ENCODE measurements at places on chromosomes 4 and X.

DNA sequence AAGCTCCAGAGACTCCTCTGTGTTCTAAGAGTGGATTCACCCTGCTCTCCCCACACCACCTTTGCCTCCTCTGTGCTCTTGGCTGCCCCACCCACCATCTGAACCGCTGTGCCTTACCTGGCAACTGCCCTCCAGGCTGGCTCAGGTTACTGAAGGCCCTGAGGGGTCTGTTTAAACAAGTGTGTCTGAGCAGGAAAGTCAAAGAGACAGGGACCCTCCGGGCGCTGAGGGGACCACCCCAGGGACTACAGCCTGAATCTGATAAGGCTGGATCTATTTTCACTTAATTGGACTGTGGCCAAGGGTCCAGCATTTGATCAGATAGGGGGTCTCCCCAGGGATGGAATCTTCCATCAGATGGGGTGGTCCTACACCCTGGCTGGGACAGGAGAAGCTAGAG lies 10.4 kb upstream of the MSX1 start:
- no peak for DNase-seq

DNA sequence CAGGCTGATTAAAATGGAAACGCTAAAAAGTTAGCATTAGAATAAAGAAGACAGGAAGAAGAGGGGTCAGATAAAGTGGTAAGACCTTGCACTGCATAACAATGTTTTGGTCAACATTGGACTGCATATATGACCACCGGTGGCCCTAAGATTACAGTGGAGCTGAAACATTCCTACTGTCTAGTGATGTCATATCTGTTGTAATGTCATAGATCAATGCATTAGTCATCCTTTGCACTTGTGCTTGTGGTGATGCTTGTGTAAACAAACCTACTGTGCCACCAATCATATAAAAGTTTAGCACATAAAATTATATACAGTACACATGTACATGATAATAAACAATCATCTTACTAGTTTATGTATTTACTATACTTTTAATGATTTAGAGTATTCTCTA lies 73.0 kb downstream of the TMEM165 start:
- DNase-seq, result no peak

GRCh38 chr4:48543796-48544195 lies 53.7 kb downstream of the ZAR1 start:
- no peak for DNase-seq

DNA sequence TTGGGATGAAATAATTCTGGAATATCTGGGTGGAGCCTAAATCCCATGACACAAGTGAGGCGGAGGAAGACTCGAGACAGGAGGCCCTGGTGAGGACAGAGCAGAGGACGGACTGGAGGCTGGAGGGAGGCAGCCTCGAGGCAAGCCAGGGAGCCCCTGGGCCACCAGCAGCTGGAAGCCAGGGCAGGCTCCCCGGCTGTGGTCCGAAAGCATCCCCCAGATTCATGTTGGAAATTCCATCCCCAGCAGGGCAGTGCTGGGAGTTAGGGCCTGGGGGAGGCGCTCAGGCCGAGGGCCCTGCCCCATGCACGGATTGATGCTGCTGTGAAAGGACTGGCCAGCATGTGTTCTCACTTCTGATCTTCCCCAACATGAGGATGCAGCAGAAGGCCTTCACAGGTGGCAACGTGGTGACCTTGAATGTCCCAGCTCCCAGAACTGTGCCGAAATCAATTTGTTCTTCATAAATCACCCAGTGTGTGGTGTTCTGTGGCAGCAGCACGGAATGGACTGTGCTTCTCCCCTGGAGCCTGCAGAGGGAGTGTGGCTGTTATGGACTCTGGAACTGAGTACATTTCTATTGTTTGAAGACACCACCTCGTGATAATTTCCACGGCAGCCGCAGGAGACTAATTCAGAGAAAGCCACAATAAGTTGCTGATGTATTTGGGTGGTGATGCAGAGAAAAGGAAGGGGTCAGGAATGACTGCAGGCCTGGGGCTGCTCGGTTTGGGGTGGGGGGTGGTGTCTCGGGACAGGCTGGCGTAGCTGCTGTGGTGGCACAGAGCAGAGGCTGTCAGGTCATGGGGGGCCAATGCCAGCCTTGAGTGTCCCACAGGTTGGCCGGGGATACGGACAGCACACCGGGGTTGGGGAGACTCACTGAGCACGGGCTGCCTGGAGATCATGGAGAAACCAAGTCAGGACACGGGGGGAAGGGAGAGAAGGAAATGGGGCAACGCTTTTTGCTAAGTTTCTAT lies 56.9 kb downstream of the PCGF3 start:
- DNase-seq, result no peak

DNA sequence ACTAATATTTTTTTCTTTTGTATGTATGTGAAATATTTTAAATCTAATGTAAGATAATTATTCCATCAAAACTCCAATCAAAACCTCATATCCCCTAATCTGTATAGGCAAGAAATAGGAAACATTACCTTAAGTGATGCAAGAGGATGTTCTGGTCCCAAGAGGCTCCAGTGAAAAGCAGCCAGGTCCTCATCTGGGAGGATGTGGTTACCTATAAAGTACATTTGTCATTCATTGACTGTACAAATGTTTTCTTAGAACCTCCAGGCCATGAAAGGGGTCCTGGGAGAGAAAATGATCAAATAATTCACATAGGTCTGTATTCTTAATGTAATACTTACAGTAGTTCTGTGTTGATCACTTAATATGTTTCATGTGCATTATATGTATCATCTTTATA lies 25.5 kb downstream of the FAM120C start:
- DNase-seq, result no peak

DNA sequence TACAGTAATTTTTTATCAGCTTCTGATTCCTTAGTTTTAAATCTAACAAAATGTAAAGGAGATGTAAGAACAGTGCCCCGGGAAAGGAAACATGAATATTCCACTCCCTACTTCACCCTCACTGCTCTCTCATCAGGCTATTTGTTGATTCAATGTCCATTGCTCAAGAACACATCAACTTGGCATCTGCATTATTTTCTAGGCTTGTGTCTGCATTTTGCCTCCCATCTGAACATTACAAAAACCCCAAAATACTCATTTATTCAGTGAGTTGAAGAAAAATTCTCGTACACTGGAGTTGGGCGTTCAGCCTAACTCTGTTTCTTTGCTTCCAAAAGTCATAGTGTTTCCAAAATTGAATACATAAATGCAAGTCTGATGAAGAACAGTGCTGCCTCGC lies 25.6 kb downstream of the ARHGAP6 start:
- DNase-seq, result no peak
